ENCODE measurements at places on chromosomes 12 and 14. TPM values are rescaled to one million over a fixed set of nuclear protein-coding genes. Genes with fewer than 3 reads are reported as not detected.

Gene ABHD12B
- total RNA-seq: not detected

Gene A2ML1
- not detected for total RNA-seq

Gene TAS2R43
- total RNA-seq: 1.8 TPM

Gene STXBP6
- not detected for total RNA-seq

Gene APEX1
- total RNA-seq: 227 TPM

Gene TSPAN8
- 1.6 TPM for total RNA-seq

Gene PLEKHG7
- not detected for total RNA-seq

Gene CYP46A1
- 0.14 TPM for total RNA-seq

Gene ITGB7
- not detected for total RNA-seq

Gene CLEC1B
- total RNA-seq: not detected

Gene MYF5
- total RNA-seq: not detected

Gene SALL2
- 4.6 TPM for total RNA-seq

Gene SIX4
- 4.7 TPM for total RNA-seq

Gene ERO1A
- 76.8 TPM for total RNA-seq

Gene CCDC196
- total RNA-seq: not detected

Gene ALDH2
- total RNA-seq: 71.4 TPM

Gene SLCO1A2
- not detected for total RNA-seq

Gene PTPRR
- 0.46 TPM for total RNA-seq

Gene LRIG3
- 55.5 TPM for total RNA-seq

Gene ZFYVE26
- 26.3 TPM for total RNA-seq

Gene GALNT9
- not detected for total RNA-seq

Gene ACSM4
- total RNA-seq: not detected

Gene SIX6
- total RNA-seq: not detected

Gene SLC38A4
- total RNA-seq: not detected

Gene KRT82
- total RNA-seq: not detected

Gene KRT5
- 0.86 TPM for total RNA-seq

Gene PPP1CC
- 140 TPM for total RNA-seq

Gene SLC7A8
- 1.1 TPM for total RNA-seq

Gene CLEC4A
- total RNA-seq: 0.86 TPM

Gene SLC5A8
- not detected for total RNA-seq

Gene TAS2R8
- not detected for total RNA-seq

Gene SUPT16H
- total RNA-seq: 100 TPM

Gene COCH
- 1.9 TPM for total RNA-seq

Gene LMNTD1
- not detected for total RNA-seq

Gene P2RX7
- total RNA-seq: 5.1 TPM

Gene TCL1B
- not detected for total RNA-seq

Gene FAM181A
- total RNA-seq: not detected

Gene NXPH4
- not detected for total RNA-seq

Gene EID3
- 12.7 TPM for total RNA-seq

Gene KRT80
- 23.7 TPM for total RNA-seq

Gene KCNMB4
- 2.1 TPM for total RNA-seq

Gene GPR84
- total RNA-seq: not detected

Gene SYT1
- 15.3 TPM for total RNA-seq

Gene P2RX4
- total RNA-seq: 72.8 TPM

Gene CPNE6
- total RNA-seq: not detected

Gene ISM2
- not detected for total RNA-seq

Gene LRTM2
- total RNA-seq: not detected

Gene SERPINA5
- not detected for total RNA-seq

Gene RDH11
- 90.2 TPM for total RNA-seq

Gene HOXC4
- not detected for total RNA-seq

Gene ANKS1B
- 0.38 TPM for total RNA-seq

Gene LRFN5
- total RNA-seq: not detected

Gene MYF6
- not detected for total RNA-seq

Gene KRT73
- total RNA-seq: not detected

All from endothelial cell of umbilical vein (primary cell).